ENCODE measurements at places on chromosomes 1 and 21.

DNA sequence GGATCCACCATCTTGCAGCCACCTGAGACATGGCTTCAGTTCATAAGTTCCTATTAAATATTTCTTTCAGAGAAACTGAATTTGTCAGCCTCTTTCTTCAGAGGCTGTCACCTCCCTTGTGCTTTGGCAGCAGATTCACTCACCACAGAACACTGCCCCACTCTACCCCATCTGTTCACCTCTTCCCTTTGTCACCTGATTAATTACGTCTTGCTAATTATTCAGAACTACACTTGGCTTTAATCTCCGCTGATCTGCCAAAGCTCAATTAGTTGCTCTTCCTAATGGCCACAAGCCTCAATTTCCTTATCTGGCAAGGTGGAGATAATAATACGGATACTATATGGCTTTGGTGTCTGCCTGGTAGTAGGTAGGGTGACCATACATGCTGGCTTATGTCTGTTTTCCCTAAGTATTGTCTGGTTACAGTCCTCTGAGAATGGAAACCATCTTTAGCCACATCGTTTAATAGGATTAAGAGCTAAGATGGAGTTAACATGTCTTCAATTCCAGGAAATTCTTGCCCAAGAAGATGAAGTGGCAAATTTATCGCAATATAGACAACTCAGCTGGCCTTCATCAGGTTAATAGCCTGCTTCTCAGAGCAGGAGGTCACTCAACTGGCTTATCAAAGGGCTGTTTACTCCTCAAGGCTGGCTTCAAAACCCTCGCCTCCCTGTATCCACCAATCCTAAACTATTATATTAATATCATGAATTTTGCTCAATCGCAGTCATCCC is 58.2 kb upstream of the ADAR start:
- no peak for DNase-seq

DNA sequence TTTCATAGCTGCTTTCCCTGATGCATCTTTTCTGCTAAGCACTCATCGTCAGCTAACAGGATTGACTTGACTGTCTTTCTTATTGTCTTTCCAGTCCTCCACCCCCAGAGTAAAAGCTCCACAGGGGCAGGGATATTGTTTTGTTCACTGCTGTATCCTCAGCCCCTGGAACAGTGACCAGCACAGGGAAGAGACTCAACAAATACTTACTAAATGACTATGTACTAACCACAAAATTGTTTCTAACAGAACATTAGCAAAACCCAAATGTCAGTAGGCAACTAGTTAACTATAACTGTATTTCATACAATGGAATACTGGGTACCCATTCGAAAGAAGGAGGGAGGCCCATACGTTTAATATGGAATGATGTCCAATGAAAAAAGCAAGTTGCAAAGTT is 53.0 kb downstream of the BCAR3 start:
- DNase-seq: no peak

DNA sequence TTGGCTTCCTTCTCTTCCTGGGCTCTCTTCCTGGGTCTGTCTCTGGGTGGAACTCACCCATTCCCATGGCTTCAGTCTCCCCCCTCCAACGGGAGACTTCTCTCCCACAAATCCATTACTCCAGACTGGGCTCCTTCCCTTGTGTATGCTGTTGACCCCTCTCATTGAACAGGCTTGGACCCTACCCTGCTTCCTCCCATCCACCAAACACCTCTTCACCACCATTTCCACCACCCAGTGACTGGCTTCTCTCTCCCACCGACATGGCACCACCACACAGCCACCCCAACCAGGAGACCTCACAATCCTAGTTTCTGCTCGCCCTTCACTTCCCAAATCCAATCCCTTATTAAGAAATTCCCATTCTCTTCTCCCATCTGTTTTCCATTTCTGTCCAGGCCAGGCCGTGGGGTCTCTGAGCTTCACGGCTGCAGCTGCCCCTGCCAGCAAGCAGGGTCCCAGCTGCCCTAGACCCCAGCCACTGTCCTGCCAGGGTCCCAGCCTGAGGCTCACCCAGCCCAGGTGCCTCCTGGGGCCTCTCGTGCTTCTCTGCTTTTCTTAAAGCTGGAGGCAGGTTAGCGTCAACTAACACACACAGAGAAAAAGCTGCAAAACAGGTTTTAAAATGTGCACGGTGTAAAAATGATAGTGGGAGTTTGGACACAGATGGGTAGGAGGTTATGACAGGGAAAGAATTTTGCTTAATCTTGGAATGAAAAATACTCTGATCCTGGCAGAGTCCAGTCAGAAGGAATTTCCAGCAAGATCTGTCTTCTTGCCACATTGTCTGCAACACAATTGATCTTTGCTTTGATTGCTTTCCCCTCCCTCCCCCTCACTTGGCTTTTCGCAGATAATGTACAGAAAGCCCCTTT is 383.8 kb upstream of the VAMP3 start:
- no peak for DNase-seq

DNA sequence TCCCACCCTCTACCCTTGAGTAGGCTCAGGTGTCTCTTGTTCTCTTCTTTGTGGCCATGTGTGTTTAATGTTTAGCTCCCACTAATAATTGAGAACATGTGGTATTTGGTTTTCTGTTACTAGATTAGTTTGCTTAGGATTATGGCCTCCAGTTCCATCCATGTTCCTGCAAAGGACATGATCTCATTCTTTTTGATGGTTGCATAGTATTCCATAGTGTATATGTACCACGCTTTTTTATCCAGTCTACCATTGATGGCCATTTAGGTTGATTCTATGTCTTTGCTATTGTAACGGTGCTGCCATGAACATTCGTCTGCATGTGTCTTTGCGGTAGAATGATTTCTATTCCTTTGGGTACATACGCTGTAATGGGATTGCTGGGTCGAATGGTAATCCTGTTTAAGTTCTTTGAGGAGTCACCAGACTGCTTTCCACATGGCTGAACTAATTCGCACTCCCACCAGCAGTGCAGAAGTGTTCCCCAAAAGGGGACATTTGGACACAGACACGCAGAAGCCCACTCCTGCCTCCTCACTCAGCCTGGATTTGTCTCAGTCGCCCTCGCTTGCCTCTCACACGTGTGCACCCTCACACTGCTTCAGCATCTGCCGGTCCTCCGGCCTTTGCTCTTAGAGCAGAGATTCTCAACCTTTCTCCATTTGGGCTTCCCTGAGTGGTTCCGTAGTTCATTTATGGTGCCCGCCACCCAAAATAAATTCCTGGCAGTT is 3.7 kb downstream of the MX2 start:
- DNase-seq: no peak

- peak; percentile 30 for DNase-seq
These were observed 24.5 kb downstream of the LAMB3 start for GRCh38 chr1:209627732-209628196.

DNA sequence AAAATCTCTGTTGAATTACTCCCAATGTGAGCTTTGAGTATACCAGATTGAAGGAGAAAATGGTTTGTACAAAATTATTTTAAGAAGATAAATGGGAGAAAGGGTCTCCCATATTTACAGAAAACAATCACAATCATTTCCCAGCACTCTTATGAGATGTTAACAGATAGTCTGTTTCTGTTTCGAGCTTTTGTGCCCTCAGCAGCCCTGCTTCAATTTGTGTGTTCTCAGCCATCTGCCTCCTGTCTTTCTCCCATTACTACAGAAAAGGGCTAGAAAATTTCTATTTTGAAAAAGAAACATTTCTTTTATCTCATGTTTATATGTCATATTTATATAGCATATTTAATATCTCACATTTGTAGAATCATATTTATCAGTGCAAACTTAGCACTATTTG is 498.4 kb downstream of the TTLL7 start:
- DNase-seq: no peak

DNA sequence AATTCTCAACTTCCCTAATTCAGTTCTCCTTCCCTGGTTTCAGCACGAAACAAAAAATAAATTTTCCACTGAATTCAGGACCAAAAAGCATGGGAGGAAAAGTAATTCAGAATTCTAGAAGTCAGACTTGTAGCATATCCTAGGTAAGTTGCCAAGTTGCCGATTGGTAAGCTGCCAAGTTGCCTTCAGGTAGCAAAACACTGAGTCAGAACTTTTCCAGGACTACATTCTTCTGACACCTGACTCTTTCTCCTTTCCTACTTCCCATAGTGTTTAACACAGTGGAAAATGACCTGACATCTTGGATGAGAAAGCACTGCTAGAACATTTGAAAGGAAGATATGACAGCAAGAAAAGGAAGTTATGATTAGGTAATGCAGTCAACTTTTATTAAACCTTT is 322.8 kb downstream of the SPATA17 start:
- no peak for DNase-seq

DNA sequence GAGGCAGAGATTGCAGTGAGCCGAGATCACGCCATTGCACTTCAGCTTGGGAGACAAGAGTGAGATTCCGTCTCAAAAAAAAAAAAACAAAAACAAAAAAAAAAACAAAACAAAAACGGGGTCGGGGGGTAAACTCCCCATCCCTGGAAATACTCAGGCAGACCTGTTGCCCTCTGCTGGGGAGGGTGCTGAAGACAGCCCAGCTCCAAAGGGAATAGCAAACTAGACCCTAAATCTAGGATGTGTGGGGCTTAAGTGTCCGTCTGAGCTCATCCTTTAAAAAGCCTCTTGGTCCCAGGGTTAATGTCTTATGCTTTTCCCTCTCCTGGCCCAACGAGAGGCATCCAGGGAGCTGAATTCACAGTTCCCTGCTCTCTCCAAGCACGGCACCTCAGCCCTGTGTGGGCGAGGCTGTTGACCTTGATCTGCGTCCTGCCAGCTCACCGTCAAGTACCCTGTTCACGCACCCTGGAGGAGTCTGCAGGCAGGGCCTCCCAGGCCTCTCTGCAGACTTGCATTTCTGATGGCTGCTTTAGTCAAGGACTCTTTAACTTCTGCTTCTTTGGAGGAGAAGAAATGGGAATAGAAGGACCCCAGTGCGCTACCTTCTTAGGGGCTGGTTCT is 22.3 kb downstream of the KCND3 start:
- no peak for DNase-seq

DNA sequence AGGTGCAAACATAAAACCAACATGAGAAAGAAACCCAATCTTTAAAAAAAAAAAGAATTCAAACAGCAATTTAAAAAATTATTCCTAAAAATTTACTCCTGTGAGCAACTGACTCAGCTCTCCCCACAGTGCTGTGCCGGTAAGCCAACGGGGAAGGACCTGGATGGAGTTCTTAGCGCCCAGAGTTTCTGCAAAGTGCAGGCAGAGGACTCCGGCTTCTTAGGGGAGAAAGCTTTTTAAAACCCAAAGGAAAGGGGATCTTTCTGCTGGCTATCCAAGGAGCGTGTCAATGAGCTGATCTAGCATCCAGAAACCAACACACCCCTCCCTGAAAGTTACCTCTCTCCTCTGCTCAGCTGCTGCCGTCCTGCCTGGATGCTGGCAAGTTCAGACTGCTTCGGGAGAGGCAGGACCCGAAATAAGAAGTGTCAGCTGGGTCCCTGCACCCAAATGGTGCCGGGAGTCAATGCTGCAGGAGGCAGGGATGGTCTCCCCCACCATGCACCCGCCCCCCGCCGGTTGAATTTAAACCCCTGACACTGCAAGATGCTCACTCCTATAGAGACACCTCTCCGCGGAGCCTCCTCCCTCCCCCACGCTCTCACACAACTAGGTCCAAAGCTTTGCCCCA is 32.2 kb upstream of the H6PD start:
- no peak for DNase-seq

- DNase-seq: no peak
These were observed 136.8 kb upstream of the IGSF21 start for GRCh38 chr1:17970757-17971156.

DNA sequence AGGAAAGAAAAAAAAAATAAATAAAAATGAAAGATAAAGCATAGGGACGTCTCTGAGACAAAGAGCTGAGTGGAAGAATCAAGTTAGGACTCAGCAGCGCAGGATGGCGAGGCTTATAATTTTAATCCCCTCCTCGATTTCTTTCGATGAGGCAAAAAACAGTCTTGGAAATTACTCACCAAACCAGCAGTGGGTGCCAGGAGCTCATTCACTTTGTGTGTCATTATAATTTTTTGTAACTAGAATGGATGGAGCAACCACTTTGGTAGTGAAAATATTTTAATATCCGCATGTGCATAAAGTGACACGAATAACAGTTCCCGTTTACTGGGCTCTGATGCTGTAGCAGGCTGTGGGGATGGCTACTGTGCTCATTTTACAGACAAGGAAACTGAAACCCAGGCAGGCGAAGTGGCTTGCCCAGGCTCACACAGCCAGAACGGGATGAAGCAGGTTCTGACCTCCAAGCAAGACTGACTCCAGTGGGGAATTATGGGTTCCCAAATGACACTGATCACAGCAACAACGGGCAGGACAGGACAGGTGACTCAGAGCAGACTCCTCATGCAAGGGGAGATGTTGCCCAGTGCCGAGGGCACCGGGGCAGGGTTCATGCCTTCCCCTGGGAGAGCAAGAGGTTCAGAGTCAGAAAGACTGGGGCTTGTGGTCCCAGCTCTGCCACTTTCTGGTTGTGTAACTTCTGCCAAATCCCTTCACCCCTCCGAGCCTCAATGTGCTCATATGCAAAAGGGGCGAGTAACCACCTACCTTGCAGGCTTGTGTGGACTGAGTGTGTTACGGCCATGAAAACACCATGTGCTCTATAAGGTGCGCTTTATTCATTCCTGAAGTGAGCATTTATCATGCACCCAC is 63.6 kb downstream of the RUNX3 start:
- DNase-seq: no peak

- no peak for DNase-seq
These were observed 32.3 kb upstream of the LRRC8C start for GRCh38 chr1:89600451-89601224.

GRCh38 chr1:38135625-38136414 is 89.2 kb upstream of the POU3F1 start:
- no peak for DNase-seq

GRCh38 chr1:157803851-157804250 is 16.1 kb downstream of the FCRL1 start:
- no peak for DNase-seq

- DNase-seq: no peak
These were observed 156.7 kb downstream of the DMRTA2 start for GRCh38 chr1:50266509-50266908.

DNA sequence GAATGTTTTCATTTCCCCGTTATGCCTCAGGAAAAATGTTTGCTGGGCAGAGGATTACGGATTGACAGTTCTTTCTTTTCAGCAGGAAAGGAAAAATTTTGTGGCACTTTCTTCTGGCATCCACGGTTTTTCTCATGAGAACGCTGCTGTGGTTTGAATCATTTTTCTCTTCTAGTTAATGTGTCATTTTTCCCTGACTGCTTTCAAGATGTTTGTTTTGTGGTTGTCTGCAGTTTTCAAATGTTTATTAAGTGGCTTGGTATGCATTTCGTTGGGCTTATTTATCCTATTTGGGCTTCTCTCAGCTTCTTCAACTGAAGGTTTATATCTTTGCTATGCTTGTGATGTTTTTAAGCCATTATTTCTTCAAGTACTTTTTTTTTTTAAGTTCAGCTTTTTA is 359.0 kb downstream of the RGS7 start:
- DNase-seq: no peak
